Smooth muscle cell of bladder (primary cell): ENCODE measurements at places on chromosomes 1 and 21. TPM values are rescaled to one million over a fixed set of nuclear protein-coding genes. Genes with fewer than 3 reads are reported as not detected.

The PRDX6 gene
- total RNA-seq: 234 and 254 TPM in 2 replicates

The OR2G6 gene
- total RNA-seq: not detected in 2 replicates

The IFI16 gene
- total RNA-seq: 55.8 and 71.6 TPM in 2 replicates

The OR10Z1 gene
- total RNA-seq: not detected in 2 replicates

The SYNJ1 gene
- 2.8 and 4.1 TPM in 2 replicates for total RNA-seq

The CTBS gene
- total RNA-seq: 6.3 and 11.4 TPM in 2 replicates

The SEMA4A gene
- total RNA-seq: 0.57 and 0.83 TPM in 2 replicates

The TINAGL1 gene
- total RNA-seq: 15.1 and 21.1 TPM in 2 replicates

The SLC6A9 gene
- 5.2 and 11.4 TPM in 2 replicates for total RNA-seq

The MYBPH gene
- total RNA-seq: 0.09 and 0.14 TPM in 2 replicates

The TFF1 gene
- not detected in 2 replicates for total RNA-seq

The LCE6A gene
- not detected in 2 replicates for total RNA-seq

The HSD3B1 gene
- not detected in 2 replicates for total RNA-seq

The TTC39A gene
- 0.28 and 0.74 TPM in 2 replicates for total RNA-seq

The SPRR2A gene
- not detected in 2 replicates for total RNA-seq

The IVL gene
- total RNA-seq: not detected in 2 replicates

The SSX2IP gene
- total RNA-seq: 18.1 and 25.3 TPM in 2 replicates

The MPZ gene
- 0.55 and 0.71 TPM in 2 replicates for total RNA-seq

The LCE1B gene
- total RNA-seq: not detected in 2 replicates

The GUCA2B gene
- total RNA-seq: not detected in 2 replicates

The FCRLA gene
- total RNA-seq: 0.37 and 0.71 TPM in 2 replicates

The PLXNA2 gene
- 0.43 and 1.1 TPM in 2 replicates for total RNA-seq

The CFHR2 gene
- total RNA-seq: not detected in 2 replicates

The AMPD2 gene
- total RNA-seq: 73.5 and 83.7 TPM in 2 replicates
